ENCODE measurements at places on chromosomes 5 and 9. TPM values are rescaled to one million over a fixed set of nuclear protein-coding genes. Genes with fewer than 3 reads are reported as not detected.

Gene GABRA1
- total RNA-seq, result 0.16 TPM

Gene UBE2QL1
- total RNA-seq, result 0.36 TPM

Gene TEK
- total RNA-seq, result 5.6 TPM

Gene CDH12
- total RNA-seq, result 44.5 TPM

- DNase-seq, result no peak
These were observed 37.2 kb upstream of the TAL2 start for GRCh38 chr9:105625088-105625487.

- no peak for DNase-seq
These were observed 238.6 kb downstream of the CDH12 start for GRCh38 chr5:22614486-22615094.

DNA sequence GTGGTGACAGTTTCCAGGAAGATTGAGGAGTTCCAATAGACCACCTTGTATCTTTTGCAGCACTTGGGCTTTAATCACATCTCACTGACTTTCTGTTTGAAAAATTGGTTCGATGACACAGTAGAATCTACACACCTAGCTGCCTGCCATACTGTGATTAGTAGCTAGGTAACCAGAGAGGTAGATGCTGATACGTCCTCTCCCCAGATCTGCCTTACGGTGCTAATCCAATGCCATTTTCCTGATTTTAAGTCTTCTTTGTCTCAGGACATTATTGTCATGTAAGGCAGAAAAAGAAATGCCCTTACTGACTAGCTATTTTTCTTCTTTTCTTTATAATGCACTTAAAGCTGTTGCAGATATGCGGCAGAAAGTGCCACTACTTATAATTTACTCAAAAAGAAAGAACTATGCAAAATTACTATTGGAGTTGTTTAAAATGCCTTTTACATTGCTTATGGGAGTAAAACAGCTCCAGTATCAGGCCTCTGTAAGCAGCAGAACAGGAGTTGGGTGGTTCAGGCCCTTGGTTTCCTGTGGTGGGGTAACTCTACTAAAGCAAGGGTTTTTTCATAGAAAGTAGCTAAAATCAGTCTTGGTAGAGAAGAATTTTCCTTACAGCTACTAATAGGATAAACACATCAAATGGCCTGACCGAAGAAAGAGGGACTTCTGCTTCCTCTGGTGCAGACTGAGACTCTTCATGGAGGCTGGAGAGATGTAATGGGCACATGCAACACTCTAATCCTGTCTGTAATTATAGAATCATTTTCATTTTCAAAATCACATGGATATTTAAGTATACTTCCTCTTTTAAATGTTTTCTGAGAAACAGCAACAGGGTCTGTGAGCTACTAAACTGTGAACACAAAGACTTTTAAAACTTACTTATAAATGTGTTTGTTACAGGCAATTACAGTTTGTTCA lies 177.2 kb downstream of the MAPKAP1 start:
- no peak for DNase-seq

DNA sequence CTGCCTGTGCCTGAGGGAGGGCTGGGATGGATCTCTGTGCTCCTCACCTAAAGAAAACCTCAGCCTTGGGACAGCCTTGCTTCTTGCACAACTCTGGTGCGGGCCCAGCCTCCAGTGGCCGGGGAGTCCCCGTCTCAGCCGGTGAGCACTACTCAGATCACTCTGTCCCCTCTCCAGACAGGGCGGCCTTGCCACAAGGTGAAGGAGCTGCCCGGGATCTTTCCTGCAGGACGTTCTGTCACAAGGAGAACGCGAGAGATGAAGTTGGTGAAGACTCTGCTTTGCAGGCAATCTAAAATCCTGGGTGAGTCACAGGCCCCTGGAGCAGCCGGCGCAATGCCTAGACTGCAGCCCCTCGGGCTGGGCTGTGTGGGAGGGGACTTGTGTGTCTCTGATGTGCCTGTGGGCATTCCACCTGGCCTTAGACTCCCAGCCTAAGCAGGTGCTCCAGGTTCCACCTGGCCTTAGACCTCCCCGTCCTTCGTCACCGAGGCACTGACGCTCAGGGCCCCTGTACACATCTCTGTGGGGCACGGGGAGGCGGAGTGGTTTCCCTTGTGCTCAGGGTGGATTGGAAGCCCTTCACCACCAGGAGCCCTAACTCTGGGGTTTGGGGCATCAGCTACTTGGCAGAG lies 15.2 kb upstream of the IRX4 start:
- no peak for DNase-seq

DNA sequence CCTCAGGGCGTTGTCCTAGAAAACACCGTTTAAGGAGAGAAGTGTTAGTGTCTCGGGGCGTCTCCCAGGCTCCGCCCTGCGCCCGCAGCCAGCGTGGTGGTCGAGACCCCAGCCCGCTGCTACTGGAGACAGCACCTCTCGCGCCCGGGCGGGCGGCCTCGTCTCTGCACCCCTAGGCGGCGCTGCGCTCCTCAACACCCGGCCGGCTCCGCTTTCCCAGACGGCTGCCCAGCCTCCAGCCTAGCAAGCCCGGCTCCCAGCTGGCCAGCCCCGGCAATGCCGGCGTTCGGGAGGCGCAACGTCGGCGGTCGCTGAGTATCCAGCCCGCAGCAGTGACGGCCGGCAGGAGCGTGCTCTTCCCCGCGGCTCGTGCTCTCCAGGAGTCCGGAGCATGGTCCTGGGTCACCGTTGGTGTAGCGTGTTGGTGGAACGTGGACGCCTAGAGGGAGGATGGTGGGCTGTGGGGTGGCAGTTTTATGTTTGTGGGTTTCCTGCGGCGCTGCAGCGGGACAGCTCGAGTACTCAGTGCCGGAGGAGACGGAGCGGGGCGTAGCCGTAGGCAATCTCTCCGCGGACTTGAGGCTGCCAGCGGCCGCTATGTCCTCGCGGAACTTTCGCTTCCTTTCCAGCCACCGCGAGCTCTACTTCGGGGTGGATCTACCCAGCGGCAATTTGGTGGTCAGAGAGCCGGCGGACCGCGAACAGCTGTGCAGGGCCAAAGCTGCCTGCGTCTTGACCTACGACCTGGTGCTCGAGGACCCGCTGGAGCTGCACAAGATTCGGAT lies 536 bp downstream of the PCDHAC1 start:
- peak; percentile 96 for DNase-seq

GRCh38 chr5:135179308-135179980 lies 145.4 kb upstream of the PITX1 start:
- no peak for DNase-seq

DNA sequence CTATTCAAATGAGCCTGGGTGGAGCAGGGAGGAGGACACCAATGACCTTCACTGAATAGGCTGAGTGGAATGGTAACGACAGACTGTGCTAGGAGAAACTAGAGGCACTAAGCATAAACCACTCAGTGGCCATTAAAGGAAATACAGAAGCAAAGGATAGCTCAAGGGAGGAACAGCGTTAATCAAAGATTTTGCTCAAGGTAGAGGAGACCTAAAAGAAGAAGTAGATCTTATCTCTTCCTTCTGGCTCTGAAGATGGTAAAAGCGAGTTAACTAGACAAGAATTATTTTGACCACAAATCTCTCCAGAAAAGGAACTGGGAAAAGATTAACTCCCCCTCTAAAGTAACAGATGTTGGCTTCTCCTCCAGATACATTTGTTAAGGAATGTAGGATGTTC lies 299.6 kb downstream of the EPB41L4A start:
- no peak for DNase-seq

DNA sequence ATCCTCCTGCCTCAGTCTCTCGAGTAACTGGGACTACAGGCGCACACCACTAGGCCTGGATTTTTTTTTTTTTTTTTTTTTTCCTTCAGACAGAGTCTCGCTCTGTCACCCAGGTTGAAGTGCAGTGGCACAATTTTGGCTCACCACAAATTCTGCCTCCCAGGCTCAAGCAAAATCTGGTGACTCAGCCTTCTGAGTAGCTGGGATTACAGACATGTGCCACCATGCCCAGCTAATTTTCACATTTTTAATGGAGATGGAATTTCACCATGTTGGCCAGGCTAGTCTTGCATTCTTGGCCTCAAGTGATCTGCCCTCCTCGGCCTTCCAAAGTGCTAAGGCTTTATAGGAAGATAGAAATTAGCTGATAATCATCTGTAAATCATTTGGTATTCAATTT lies 43.9 kb downstream of the NSA2 start:
- no peak for DNase-seq

DNA sequence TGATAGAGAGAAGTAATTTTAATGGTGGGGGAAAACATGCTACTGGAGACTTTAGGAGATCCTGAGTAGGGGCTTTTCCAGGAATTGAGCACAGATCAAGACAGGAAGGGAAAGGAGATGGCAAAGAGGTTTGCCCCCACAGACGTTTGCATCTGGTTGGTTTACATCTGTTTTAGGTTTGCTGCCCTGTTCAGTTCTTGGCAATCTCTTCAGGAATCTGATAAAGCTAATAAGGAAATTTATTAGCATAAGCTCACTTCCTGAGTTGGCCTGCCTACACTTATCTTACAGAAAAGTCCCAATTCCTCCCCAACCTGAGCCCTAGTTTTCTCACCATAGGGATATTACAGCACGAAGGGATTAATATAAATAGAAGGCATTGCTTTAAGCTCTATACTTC lies 3.4 kb upstream of the CFAP95 start:
- DNase-seq, result no peak

GRCh38 chr9:110072597-110073355 lies 135.2 kb downstream of the C9orf152 start:
- DNase-seq, result no peak

DNA sequence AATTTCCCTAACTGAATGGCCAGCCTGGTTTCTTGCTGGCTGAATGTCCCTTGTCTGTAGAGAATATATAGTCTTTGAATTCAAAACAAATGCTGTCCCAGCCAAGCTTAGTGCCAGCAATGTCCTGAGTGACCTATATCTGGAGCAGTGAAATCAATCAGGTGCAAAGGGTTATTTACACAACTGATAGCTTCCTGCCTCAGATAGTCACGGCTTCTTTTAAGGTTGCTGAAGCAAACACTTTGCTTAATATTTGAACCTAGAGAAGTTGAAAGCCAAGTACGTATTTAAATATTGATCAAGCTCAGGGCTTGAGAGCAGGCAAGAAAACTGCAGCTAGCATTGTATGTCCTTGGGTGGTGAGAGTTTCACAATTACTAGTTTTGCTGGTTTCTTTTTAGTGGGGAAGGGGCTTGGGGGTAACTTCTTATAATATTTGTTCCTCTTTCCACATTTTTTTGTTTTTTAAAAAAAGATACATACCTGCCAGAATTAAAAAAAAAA lies 2.0 kb upstream of the ARHGEF28 start:
- peak; percentile 28 for DNase-seq

GRCh38 chr9:78393340-78393739 lies 96.4 kb downstream of the PSAT1 start:
- no peak for DNase-seq

GRCh38 chr5:63127054-63127453 lies 548.4 kb downstream of the LRRC70 start:
- no peak for DNase-seq

DNA sequence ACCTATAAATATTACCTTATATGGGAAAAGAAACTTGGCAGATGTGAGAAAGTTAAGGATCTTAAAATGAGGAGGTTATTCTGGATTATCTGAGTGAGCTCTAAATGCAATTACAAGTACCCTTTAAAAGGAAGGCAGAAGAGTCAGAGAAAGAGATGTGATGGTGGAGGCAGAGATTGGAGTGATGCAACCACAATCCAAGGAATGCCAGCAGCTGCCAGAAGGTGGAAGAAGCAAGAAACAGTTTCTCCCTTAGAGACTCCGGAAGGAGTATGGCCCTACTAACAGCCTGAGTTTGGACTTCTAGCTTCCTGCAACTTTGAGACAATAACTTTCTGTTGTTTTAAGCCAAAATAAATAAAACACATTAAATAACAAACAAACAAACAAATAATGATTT lies 108.7 kb upstream of the PRLR start:
- DNase-seq, result no peak

All from hepatocyte (in vitro differentiated cells).